ENCODE measurements at places on chromosomes 5 and 9.

- no peak for DNase-seq
These were observed 22.6 kb downstream of the ABCA1 start for GRCh38 chr9:104905153-104905901.

DNA sequence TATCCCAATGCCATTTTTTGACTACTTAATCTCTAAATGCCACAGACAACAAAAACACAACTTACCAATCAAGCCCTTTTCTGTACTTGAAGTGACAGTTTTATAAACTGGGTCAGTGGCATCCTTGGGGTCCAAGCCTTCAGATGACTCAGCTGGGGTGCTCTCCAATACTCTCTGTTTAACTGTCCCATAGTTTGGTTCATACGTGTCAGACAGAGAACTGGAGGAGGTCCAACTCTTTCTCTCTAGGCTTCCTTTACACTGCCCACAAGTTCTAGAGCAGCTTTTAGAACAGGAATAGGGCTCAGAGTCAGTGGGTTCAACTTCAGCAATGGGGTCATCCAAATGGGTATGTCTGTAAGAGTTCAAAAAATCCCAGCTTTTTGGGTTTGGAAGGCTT, 166.9 kb downstream of the CDC42SE2 start:
- no peak for DNase-seq

- DNase-seq: no peak
These were observed 200.5 kb downstream of the EBF1 start for GRCh38 chr5:158899211-158899610.

GRCh38 chr5:5490774-5491347, 68.4 kb downstream of the ICE1 start:
- no peak for DNase-seq

DNA sequence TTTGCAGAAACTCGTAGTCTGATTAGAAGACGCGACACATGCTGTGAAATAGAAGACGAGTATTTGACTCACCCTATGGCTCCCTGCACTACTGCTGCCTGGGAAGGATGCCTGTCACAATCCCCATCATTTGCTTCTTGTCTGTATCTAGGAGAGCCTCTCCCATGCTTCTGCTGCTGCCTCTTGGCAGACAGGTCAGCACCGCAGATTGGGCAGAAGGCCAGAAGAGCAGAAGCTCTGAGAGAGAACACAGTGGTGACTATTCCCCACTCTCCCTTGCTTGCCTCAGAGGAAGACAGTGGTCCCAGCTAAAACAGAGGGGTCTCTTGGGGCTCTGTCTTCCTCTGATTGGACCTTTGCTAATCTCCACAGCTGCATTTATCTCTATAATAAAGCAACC, 84.0 kb upstream of the SMIM32 start:
- no peak for DNase-seq

DNA sequence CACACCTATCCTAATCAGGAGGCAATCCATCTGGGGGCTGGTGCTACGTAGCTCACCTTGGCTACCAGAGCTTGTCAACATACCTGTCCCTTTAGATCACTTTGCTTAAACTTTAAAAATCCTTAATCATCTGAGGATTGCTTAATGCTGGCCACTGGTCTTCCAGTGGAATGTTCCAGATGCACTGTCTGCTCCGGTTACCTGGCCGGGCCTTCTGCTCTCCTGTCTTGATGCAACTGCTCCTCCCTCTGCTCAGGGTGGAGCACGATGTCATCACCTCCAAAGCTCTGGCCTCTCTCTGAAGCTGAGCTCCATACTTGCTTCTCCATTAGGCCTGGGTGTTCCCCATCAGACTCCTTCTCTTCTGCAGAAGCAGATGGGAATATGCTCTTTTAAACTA, 106.5 kb upstream of the OTULINL start:
- DNase-seq: no peak

GRCh38 chr5:39211773-39212172, 7.6 kb downstream of the FYB1 start:
- DNase-seq: no peak

- DNase-seq: no peak
These were observed 6.1 kb downstream of the CSNK1G3 start for GRCh38 chr5:123518111-123518510.

- DNase-seq: no peak
These were observed 28.1 kb upstream of the OBP2B start for GRCh38 chr9:133237035-133237731.

DNA sequence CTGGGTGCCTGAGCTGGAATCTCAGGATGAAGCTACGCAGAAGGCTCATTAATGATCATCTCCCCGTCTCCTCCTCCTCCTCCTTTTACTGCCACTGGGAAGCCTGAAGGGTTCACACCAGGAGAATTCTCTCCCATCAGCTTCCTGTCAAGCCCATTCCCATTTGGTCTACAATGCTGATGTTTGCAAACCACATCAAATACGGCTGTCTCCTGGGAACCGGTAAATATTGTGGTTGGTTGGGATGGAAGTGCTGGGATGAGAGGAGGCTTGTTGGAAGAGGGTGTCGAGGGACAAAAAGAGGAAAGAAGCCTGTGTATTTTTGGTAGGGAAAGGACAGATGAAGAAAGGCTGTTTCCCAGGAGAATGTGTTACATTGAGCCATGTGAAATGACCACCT, 13.2 kb upstream of the S1PR3 start:
- DNase-seq: no peak

GRCh38 chr5:135481387-135481786, 29.2 kb upstream of the TIFAB start:
- no peak for DNase-seq

DNA sequence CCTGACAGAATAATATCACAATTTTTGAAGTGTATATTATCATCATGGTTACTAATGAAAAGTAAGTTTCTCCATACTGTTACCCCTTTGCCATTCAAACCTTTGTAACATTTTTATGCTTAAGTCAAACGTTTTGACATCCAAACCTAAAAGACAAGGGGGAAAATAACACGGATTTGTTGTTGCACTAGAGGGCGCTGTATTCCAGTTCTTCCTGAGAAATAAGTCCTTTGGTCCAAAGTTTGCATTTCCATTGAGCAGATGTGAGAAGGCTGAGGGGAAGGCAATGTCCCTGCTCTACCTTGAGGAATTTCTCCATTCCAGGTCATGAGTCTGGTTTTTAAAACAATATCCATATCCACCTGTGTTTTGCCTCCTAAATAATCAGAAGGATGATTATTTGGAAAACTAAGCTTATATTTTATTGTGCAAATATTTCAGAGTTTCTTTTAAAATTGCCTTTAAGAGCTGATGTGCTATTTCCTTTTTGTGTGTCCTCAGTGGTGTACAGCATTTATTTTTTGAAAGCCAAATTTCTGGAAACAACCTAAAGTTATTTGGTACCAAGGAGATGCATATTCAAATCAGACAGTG, 9.7 kb downstream of the LECT2 start:
- DNase-seq: no peak

DNA sequence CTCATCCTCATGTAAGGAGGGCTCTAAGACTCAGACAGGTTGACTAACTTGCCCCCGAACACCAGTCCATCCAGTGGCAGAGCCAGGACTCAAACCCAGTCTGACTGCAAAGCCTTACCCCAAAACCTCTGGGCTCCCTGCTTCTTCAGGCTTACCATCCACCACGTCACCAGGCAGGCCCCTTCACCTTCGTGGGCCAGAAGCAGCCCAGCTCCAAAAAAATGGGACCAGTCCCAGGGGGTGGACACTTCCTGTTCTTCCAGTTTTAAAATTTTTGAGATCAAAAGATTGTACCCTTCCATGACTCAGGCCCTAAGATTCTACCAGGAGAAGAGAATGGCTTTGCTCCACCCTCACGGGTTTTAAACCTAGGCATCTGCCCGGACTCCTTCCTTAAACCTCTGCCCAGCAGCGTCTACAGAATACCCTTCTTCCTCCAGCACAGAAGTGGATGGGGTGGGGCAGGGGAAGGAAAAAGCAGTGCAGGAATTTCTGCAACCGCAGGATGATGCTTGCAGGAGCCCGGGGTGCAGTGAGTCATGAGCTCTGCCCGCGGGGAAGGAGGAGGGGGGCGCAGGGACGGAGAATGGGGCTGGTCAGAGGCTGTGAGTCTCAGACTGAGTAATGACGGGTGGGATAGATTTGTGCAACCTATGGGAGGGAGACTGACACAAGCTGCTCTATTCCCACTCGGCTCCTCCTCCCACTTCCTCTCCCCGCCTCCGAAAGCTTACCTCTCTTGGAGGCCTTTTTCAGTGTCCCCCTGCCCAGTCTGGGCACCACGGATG, 50.4 kb upstream of the STXBP1 start:
- DNase-seq: no peak

DNA sequence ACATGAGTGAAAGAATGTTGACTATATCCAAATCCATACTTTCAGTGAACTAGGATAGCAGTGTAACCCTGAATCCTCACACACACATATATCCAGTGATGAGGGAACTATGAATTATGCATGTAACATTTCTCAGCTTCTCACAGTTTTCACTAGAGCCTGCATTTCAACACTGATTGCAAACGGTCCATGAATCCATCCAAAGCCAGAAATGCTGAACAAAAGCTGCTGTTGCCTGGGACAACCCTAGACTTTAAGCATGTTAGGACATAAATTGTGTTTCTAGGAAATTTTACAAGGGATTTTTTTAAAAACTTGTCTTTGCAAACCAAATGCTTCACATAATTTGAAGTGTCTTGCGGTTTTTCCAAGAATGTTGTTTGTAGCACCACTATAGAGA, 2010.0 kb upstream of the WWC1 start:
- DNase-seq: no peak

GRCh38 chr5:180858586-180858985, 2.5 kb downstream of the ZFP62 start:
- DNase-seq: no peak

- no peak for DNase-seq
These were observed 38.2 kb downstream of the FBXW2 start for GRCh38 chr9:120755044-120755443.

- no peak for DNase-seq
These were observed 25.5 kb upstream of the ARAP3 start for GRCh38 chr5:141707510-141707909.

DNA sequence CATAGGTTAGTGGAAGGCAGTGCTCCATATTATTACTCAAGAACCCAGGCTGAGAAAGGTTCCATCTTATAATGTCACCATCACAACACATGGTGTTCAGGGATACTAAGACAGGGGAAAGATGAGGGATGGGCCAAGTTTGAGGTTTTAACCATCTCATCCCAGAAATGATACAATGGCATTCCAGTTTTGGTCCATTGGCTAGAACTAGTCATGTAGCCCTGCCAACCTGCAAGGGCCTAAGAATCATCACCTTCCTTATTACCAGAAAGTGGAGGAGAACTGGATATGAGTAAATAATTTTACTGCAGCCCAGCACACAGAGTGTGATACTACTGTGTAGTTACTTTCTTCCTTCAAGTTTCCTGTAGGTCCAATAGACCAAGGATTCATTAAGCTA, 144.5 kb upstream of the ABCA1 start:
- no peak for DNase-seq

- DNase-seq: no peak
These were observed 125.2 kb downstream of the FSTL4 start for GRCh38 chr5:133487093-133487492.

GRCh38 chr5:69334793-69335268, 2.2 kb upstream of the CCDC125 start:
- DNase-seq: peak; percentile 26

DNA sequence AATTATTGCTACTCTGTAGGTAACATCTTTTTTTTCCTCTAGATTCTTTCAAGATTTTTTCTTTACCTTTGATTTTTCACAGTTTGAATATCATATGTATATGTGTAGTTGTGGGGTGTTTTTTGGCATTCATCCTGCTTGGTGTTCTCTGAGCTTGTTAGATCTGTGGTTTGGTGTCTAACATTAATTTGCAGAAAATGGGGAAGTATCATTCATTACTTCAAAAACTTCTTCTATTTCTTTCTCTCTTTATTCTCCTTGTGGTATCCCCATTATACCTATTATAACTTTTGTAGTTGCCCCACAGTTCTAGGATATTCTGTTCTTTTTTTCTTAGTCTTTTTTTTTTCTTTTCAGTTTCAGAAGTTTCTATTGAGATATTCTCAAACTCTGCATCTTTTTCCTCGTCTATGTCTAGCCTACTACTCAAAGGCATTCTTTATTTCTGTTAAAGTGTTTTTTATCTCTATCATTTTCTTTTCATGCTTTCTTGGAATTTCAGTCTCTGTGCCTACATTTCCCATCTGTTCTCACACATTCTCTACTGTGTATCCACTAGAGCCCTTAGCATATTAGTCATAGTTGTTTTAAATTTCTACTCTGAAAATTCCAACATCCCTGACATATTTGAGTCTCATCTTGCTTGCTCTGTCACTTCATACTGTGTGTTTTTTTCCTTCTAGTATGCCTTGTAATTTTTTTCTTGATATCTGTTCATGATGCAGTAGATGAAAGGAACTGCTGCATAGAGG, 60.1 kb upstream of the GNA14 start:
- DNase-seq: no peak

- no peak for DNase-seq
These were observed 74.7 kb downstream of the PTTG1 start for GRCh38 chr5:160496334-160496733.

DNA sequence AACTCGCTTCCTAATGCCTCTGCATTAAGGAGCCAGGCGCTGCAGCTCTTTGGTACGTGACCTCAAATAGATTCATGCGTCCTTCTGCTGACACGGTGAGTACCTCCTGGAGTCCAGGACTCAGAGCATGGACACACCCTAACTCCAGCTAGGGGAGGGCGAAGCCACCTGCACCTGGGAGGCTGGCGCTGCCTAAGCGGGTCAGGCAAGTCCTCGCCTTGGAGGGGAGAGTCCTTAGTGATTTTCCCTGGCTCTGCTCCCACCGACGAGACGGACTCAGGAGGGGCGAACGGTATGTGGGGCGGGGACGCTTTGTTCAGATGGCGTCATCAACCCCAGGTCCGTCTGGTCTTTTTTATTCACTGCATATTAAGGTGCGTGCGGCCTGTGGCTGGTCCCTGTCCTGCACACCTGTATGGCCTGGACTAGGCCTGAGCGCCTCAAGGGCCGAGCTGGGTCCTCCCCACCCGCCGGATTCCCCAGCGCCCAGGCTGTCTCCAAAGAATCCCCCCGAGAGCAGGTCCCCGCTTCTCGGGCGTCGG, 50.3 kb downstream of the NSUN2 start:
- no peak for DNase-seq

GRCh38 chr5:174799121-174799520, 74.7 kb downstream of the MSX2 start:
- DNase-seq: no peak

GRCh38 chr5:55836191-55836590, 15.0 kb upstream of the IL31RA start:
- no peak for DNase-seq

- no peak for DNase-seq
These were observed 59.0 kb downstream of the PCDHGC5 start for GRCh38 chr5:141547921-141548320.

DNA sequence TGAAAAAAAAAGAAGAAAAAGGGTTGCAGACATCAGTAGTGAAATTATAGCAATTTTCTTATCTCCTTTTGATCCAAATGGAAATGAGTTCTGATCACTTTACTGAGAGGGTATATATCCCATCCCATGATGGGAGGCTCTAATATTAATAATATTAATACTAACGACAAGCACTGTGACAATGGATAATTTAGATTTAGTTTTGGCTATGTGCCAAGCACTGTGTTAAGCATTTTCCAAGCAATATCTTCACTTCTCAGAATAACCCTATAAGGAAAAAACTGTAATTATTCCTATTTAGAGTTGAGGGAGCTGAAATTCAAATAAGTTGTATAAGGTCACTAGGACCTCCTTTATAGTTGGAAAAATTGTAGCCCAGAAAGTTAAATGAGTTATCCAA, 58.4 kb upstream of the ASTN2 start:
- DNase-seq: no peak
